Activated naive CD8-positive, alpha-beta T cell treated with anti-CD3 and anti-CD28 coated beads for 36 hours (primary cell): ENCODE measurements at places on chromosomes 3 and 15. TPM values are rescaled to one million over a fixed set of nuclear protein-coding genes. Genes with fewer than 3 reads are reported as not detected.

- peak; percentile 87 for DNase-seq
Observed at GRCh38 chr3:155805802-155806618, at the start of gene C3orf33. Gene C3orf33, minus strand, starts transcription at chr3:155806278. Its CDS starts 26 bp downstream, at chr3:155806252.

- no peak for DNase-seq
Observed at GRCh38 chr3:13887495-13888300, 7.8 kb upstream of the WNT7A start.

DNA sequence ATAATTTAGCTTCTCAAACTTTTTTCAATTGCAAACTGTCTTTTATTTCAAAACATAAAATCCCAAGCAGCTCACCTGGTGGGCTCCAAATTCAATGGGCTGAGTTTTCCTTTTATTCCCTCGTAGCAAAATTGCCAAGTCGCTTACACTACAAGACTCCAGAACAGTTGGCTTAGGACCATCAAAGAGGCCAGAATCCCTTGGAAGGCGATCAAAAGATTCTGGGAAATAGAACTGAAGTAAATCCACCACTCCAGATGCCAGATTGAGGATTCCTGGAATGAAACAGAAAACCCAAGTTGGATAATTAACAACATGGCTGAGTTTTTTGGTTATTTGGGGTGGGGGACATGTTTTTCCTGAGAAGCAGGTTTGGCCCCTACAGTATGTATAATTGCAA lies 87.7 kb upstream of the DCLK3 start:
- DNase-seq: no peak

GRCh38 chr15:39539466-39539865 lies 41.4 kb upstream of the THBS1 start:
- DNase-seq: no peak

The GOLGA8J gene
- not detected for total RNA-seq

DNA sequence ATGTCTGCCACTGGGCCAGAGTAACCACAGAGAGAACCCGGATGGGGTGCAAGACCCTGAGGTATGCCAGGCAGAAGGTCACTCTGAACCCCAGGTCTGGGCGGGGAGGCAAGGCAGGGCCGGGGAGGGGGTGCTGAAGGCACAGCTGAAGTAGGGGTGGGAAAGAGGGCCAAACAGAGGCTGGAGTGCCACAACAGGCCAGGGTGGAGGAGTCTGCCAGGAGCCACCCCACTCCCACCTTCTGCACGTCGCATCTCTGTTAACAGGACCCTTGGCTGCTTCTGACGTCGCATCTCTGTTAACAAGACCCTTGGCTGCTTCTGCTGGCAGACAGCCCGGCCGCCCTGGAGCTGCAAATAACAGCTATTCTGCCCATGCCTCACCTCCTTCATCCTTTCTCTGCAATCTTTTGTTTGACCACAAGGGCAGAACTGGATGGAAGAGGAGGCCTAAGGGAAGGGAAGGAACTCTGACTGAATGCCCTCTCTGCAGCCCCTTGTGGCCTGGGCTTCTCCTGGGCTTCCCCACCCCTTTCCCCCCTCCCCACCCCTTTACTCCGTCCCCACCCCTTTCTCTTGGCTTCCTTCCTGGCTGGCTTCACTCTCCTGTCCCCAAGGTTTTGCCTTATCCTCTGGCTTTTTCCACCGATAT lies 20.6 kb upstream of the FBLN2 start:
- DNase-seq: no peak

DNA sequence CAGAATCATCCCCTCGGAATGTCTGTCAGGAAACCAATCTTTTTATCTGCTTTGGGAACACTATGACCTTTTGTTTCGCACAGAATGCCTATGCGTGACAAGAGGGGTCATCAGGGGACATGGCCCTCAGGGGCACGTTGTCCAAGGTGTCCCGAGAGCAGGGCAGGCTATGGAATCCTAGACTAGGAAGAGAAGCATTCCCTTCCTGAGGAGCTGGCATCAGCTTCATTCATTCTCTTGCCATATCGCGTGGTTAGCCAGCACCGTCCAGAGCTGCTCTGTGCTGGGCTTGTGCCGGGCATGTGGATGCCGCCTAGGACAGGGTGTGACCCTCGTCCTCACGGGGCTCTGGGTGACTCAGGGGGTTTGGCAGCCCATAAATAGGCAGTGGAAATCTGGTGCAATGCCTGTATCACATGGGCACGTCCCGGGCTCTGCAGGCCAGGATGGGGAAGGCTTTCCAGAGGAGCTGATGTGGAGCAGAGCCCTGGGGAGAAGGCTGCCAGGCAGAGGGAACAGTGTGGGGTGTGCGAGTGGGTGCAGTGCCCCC lies 117.8 kb downstream of the TMEM266 start:
- DNase-seq: no peak

DNA sequence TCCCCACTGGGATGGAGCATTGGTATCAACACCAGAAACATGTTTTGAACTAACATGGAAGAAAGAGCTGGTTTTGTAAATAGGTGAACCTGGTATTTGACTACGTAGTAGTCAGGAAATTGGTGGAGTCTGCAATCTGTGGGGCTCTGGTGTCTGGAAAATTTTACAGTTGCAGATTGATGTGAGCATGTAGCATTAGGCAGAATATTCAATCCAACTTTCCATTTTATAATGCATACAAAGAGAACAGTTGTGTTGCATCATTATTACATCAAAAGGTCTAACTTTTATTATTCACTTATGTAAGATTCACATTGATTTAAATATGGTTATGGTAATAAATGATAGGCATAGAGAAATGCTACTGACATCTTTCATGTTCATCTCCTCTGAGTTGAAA lies 340.0 kb downstream of the ZNF385D start:
- no peak for DNase-seq

GRCh38 chr3:159652452-159652851 lies 336.2 kb upstream of the IL12A start:
- no peak for DNase-seq

DNA sequence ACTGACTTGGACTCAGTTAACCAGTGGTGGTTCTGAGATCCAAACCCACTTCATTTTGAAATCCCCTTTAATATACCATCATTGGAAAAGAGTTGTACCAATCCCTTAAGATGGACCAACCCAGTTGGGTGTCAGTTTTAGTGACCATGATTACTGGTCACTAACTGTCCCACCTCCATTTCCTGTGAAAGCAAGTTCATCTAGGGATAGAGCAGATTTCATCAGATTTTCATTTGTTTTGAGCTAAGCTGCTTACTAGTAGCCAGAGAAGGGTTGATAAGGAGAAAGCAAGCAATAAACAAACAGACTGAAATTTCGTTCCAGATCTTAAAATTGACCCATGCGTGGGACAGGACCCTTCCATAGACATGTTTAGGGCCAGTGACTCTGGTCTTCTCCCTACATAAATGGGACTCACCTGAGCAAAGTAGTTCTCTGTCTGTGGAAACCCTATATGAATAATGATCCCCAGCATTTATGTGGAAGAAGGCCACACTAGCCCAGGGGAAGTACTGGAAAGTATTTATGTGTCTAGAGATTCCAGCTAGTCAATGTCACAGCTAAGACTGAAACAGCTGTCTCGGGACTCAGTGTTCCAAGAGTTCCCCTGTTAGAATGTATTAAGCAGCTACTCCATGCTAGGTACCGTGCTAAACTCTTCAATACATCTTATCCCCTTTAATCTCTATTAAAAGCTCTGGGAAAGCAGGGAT lies 196.0 kb upstream of the BCL6 start:
- no peak for DNase-seq

DNA sequence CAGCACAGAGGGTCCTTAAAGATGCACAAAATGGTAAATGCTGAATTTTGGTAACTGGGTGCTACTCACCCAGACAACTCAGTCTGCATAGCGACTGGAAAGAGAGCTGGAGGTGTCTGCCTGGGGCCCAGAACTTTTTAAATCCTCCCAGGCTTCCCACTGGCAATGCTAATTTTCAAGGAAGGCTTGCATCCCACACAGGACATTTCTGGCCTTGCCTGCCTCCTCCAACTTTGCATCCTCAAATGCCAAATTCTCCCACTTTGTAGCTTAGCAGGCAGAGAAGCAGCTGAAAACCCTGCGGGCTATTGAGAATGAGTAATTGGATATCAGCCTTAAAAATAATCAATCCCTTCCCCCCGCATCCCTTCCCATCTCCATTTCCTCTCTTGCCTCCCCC lies 656.6 kb upstream of the ADAMTS9 start:
- DNase-seq: no peak

GRCh38 chr15:50318697-50319096 lies 36.3 kb downstream of the GABPB1 start:
- DNase-seq: no peak

The TUSC7 gene
- total RNA-seq: not detected

DNA sequence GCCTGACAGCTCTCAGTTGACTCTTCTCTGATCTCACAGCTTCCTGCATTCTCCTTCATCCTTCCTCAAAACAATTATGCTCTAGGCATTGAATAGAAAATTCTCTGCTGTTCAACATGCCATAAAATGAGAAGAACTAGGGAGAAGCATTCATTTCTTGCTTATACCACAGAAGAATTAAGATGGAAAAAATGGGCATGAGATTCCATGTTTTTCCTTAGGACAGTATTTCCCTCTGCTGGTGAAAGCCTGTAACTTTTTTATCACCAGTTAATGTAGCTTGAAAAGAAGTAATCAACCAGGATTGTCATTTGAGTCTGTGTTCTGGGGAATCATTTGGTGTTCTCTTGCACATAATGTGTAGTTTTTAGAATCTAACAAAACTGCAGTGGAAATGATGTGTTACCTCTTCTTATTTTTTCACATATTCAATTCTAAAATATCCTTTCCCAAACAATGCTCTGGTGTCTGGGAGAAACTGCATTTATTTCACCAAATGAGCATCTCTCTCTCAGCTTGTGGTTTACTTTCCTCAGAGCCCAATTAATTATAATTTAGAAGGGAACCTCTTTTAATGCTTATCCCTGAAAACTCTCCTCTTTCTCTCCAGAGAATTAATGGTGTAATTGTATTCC lies 92.8 kb upstream of the DCBLD2 start:
- DNase-seq: no peak

GRCh38 chr3:112017091-112017490 lies 17.4 kb upstream of the TMPRSS7 start:
- no peak for DNase-seq

The SLC35G2 gene
- total RNA-seq: 1.9 TPM

DNA sequence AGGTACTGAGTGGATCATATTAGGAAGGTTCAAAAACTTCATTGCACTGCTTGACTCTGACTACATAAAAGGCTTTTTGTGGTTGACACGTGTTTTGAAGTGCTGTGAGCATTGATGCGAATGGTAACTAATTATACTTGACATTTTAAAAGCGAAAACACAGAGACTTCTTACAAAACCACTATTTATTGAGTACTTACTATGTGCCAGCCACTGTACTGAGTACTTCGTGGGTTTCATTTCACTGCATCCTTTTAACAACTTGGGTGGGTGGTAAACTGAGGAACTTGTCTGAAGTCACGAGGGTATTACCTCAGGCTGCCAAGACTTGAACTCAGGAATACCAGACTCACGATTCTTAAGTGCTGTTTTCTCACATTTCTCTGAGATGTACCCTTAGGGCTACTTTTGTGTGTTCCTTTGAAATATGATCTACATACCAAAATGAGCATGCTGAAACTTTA lies 45.3 kb upstream of the PPP4R2 start:
- no peak for DNase-seq

GRCh38 chr3:146544929-146545528 lies 622 bp upstream of the PLSCR1 start:
- no peak for DNase-seq

- no peak for DNase-seq
Observed at GRCh38 chr15:99385005-99385669, 133.9 kb downstream of the LRRC28 start.

The LRRC3B gene
- not detected for total RNA-seq

DNA sequence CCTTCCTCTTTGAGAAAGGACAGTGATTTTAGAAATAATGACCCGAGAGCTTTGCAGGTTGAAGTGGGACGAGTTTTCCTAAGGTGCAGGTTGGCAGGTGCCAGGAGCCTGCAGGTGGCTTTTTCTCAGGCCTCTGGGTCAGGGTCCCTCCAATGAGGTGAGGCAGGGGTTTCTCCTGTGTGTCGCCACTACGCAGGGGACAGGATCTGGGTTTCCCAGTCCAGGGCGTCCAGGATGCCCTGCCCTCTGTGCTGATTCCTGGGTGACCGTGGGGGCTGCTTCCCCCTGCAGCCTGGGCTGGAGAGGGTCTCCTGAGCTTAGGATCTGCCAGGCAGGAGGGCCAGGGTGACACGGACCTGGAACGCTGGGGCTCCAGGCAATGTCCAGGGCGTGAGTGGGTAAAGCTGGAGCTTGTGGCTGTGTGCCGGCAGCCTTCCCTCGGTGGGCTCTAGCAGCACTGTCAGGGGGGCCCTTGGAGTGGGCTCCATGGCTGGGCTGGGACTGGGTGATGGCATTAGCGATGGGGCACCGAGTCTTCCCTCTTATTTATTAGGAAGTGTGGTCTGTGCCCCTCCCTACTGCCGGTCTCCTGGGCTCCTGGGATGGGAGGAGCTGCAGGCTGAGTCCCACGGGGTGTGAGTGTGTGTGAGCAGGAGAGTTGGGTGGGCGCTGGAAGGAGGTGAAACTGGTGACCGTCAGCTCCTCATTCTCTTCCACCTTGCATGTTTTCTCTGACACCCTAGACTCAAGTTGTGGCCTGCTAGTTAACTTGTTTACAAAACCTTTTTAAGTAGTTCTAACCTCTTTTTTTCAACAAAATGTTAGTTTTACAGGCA lies 1.8 kb downstream of the APBA2 start:
- DNase-seq: no peak

DNA sequence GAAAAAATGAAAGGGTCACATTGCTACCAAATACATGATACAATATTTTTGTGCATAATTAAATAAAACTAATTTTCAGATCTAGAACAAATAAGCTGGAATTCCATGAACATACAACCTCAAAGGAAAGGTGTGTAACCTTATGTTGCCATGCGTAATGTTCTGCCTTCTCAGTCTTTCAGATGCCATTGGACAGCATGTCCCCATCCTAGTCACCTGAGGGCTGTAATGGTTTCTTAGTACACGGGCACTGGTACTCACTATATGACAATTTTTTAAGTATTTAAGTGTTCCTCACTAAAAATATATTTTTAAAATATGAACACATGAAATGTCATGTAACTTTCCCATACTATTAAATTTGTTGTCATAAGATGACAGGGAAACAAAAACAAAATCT lies 24.1 kb downstream of the NEK10 start:
- DNase-seq: no peak

DNA sequence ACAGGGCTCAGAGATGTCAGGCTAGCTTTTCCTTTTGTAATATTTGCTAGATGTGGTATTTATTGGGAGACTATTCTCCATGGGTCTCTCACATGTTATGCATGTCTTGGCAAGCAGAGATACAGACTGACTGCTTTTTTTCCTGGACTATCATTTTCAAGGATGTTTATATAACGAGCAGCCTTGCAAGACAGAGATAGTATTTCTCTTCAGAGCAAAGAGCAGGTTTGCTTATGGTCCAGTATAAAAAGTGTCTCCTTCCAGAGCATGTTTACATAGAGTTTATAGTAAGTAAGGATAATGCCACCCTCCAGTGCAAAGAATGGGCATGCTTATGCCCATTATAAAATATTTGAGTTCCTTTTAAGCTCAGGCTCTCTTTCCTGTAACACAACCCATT lies 24.6 kb downstream of the GTF2E1 start:
- DNase-seq: no peak

The GAP43 gene
- total RNA-seq: not detected

GRCh38 chr15:91660174-91660649 lies 193.3 kb upstream of the SLCO3A1 start:
- DNase-seq: no peak

The GHSR gene
- total RNA-seq: not detected

The FOXL2NB gene
- total RNA-seq: not detected

GRCh38 chr15:85707519-85708338 lies 87.0 kb downstream of the KLHL25 start:
- no peak for DNase-seq
